ENCODE measurements at places on chromosomes 5 and 9.

GRCh38 chr9:78463750-78464149 is 166.8 kb downstream of the PSAT1 start:
- DNase-seq: no peak

- no peak for DNase-seq
These were observed 195.7 kb downstream of the DCP2 start for GRCh38 chr5:113172231-113172826.

DNA sequence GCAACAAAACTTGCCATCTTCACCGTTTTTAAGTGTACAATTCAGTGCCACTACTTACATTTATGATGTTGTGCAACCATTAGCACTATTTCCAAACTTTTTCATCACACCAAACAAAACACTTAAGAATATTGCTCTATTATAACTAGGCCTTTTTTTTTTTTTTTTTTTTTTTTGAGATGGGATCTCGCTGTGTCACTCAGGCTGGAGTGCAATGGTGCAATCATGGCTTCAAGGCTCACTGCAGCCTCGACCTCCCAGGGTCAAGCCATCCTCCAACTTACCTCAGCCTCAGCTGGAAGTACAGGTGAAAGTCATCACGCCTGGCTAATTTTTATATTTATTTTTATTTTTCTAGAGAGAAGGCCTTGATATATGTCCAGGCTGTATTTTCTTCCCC is 22.3 kb upstream of the LMNB1 start:
- DNase-seq: no peak

DNA sequence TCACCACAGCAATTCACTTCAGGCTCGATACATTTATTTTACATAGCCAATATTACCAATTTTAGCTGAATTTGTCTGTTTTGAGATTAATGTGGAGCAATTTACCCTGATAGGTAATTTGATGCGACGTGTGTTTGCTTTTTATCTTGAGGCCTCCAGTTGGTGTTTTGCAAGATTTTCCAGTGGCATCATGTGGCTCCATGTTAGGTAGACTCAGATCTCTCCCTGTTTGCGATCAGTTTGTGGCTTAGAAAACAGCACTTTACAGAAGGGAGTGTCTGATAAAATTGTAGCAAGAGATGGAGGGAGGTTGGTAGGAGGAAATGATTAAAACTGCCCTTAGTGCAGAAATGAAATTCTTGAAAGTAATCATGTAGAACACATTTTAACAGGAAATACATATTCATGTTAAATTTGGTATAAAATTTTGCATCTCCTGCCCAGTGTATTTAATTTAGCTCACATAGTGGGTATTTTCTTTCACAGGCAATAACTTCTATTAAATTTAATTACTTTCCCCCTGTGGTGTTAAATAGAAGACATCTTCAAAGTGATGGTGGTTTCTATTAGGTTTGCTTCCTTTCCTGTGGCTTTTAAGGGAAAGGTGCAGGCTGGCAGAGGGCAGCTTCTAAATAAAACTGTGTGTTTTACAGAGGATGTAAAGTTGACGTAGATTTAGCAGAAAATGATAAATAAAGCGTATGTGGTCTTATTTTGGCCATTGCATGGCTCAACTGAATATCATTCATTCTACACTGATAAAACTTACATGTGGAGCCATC is 135.8 kb downstream of the KDM4C start:
- no peak for DNase-seq
